ENCODE measurements at places on chromosomes 1 and 21.

DNA sequence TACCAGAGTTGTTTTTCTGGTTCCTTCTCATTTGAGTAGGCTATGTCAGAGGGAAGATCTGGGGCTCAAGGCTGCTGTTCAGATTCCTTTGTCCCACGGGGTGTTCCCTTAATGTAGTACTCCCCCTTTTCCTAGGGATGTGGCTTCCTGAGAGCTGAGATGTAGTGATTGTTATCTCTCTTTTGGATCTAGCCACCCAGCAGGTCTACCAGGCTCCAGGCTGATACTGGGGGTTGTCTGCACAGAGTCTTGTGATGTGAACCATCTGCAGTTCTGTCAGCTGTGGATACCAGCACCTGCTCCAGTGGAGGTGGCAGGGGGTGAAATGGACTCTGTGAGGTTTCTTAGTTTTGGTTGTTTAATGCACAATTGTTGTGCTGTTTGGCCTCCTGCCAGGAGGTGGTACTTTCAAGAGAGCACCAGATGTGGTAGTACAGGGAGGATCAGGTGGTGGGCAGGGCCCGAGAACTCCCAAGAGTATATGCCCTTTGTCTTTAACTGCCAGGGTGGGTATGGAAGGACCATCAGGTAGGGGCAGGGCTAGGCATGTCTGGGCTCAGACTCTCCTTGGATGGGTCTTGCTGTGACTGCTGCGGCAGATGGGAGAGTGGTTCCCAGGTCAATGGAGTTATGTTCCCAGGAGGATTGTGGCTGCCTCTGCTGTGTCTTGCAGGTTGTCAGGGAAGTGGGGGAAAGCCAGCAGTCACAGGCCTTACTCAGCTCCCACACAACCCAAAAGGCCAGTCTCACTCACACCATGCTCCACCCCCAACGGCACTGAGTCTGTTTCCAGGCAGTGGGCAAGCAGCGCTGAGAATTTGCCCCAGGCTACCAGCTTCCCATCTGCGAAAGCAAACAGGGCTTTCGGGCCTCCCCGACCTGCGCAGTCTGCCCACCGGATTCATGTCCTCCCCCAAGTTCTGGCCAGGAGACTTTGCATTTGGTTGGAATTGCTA lies 64.2 kb downstream of the SERINC2 start:
- DNase-seq: no peak

GRCh38 chr1:58622571-58622970 lies 45.5 kb upstream of the TACSTD2 start:
- DNase-seq: no peak

DNA sequence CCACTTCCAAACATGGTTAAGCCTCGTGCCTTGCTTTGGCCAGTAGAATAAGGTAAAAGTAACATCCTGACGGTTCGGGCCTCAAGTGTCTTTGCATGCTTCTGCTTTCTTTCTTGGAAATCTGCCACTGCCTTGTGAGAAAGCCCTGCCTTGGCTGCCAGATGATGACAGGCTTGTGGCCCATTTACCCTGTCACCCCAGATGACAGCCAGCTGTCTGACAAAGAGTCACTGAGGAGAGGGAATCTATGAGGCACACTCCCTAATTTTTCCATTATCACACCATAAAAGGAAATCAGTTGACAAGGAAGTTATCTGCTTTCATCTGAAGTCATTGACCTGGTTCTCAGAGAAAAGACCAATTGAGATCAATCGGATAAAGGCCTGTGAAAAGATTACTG lies 199.8 kb downstream of the USH2A start:
- DNase-seq: peak; percentile 5

DNA sequence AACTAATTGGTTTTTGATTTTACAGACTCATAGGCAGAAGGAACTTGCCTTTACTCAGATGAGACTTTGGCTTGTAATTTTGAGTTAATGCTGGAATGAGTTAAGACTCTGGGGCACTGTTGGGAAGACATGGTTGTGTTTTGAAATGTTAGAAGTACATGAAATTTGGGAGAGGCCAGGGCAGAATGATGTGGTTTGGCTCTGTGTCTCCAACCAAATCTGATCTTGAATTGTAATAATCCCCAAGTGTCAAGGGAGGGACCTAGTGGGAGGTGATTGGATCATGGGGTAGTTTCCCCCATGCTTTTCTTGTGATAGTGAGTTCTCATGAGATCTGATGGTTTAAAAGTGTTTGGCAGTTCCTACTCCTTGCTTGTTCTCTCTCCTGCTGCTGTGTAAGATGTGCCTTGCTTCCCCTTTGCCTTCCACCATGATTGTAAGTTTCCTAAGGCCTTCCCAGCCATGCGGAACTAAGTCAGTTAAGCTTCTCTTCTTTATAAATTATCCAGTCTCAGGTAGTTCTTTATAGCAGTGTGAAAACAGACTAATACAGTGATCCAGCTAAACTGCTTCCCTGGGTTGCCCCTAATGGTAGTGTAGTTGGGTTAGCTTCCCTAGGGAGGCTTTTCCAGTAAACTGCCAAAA lies 10.2 kb downstream of the CPT2 start:
- no peak for DNase-seq

GRCh38 chr1:172898866-172899265 lies 151.9 kb downstream of the TNFSF18 start:
- DNase-seq: no peak

- no peak for DNase-seq
These were observed 16.4 kb downstream of the KNCN start for GRCh38 chr1:46535063-46535462.

- DNase-seq: no peak
These were observed 132.4 kb downstream of the MAP3K21 start for GRCh38 chr1:233459968-233460367.

DNA sequence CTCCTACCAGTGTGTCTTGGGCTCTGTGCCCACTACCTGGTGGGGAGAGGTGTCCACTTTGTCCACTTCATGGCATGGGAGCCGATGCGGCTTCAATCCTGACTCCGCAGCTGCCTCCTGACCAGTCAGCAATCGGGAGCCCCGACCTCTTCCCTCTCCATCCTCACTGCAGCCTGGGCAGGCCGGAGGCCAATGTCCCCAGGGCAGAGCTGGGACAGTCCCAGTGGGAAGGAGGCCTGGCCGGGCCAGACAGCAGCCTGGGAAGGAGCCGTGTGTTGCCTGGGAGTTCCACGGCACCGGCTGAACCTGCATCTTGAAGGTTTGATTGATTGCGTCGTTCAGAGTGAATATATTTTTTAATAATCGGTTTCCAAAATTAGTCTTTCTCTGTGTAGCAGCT lies 330.9 kb upstream of the VAMP3 start:
- no peak for DNase-seq

DNA sequence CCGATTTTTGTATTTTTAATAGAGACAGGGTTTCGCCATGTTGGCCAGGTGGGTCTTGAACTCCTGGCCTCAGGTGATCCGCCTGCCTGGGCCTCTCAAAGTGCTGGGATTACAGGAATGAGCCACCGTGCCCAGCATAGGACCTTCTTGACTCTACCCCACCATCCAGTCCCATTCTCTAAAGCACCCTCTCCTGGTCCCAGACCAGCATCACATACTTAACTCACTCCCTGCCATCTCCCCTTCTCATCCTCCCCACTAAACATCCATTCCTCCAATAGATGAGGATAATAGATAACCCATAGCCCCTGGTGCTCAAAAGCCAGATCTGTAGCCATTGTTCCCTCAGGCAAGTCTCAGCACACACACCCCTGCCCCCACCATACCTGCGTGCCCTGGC lies 2.1 kb downstream of the ENTREP3 start:
- DNase-seq: no peak
